Stimulated activated CD4-positive, alpha-beta T cell treated with anti-CD3 and anti-CD28 coated beads, Interleukin-2, amount 100 ng/mL, for 24 hours (primary cell): ENCODE measurements at places on chromosomes 6 and 20.
A peak's percentile ranks its signal among the peaks of the same experiment; 100 is the strongest.

- DNase-seq = no peak
Observed at GRCh38 chr6:157401734-157402338, 20.8 kb downstream of the ZDHHC14 start.

DNA sequence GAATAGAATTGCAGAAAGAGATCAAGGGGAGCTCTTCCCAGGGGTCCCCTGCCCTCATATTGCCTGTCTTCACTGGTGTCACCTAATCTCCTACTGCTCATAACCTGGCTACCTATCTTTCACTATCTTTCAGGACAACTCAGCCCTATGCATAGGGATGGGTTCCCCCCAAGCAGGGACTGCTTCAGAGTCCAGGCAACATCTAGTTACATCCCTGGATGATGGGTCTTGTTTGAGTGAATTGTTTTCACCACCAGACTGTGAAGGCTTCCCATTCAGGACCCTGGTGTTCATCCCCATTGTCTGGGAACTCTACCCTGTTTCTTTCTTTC, 850 bp upstream of the HECA start:
- DNase-seq = no peak

DNA sequence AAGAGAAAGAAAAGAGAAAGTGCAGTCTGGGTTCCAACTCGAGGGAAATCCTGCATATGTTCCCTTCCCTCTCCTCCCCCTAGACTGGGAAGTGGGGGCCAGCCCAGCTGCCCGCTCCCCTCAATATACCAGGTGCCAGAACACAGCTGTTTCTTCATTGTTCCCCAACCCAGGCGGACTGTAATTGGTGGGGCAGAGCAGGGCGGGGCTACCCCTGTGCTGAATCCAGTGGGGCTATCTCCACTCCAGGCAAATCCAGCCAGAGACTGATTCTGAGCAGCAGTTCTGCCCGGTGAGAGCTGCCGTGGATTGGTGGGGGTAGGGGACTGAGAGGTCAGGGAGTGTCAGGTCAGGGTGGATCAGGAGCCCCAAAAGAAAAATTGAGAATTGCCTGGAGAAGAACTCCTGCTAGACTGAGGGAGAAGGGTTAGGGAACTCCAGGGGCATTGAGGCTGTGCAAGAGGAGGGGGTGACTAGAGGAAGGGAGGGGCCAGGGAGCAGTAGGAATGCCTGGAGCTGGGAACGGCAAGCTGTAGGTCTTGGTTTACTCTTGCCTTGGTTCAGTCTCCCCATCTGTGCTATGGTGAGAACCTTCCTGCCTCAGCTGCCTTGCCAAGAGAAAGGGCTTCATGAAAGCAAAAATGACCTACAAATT, at the start of gene MYMX:
Gene MYMX (plus strand): TSS at position 250 of the 655 bp plus-strand sequence. CDS start 546 bp downstream, outside the sequence.
- no peak for DNase-seq

DNA sequence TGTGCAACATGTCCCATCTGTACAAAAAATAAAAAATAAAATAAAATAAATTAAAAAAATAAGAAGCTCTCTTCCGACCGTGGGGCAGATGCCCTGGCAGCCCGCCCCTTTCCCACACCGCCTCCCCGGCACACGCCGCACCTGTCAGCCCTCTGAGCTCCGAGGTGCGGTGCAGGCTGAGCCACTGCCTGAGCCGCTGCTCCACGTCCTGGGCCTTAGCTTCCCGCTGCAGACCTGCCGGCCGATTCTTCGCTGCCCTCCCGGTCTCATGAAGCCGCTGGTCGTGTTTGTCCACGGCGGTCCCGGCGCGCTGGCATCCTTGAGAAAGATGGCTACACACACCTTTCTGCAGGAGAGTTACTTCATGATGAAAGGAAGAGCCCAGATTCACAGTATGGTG, 10.7 kb upstream of the CLPSL2 start:
- DNase-seq = no peak

DNA sequence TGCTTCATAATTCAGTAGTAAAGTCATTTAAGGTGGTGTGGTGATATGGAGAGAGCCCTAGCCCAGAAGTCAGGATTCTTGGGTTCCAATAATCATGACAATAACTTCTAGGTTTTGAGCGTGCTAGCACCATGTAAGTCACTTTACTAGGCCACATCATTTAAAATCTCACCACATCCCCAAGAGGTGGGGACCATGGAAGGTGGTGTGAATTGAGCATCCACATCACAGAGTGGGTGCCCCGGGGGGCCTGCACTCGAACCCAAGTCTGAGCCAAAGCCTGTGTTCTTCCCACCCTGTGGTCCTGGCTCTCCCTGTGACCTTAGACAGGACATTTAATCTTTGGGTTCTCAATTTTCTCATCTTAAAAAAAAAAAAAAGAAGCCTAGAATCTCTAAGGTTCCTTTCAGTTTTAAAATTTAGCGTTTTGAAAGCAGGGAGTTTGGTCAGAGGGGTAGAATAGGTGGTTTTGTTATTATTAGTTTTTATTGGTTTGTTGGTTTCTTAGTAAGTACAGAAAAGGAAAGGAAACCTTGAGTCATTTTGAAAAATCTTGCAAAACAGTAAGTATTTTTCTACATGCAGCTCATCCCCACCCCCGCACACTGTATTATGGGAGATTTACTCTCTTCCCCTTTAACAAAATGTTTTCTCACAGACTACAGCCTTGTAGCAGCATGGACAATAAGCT, 26.4 kb downstream of the ARMC2 start:
- peak; percentile 53 for DNase-seq
